PC-3 (cell line): ENCODE measurements at places on chromosomes 3 and 15.

GRCh38 chr3:45464336-45465170 is 76.2 kb downstream of the LARS2 start:
- no peak for DNase-seq

GRCh38 chr15:91751611-91752010 is 101.9 kb upstream of the SLCO3A1 start:
- DNase-seq, result no peak

DNA sequence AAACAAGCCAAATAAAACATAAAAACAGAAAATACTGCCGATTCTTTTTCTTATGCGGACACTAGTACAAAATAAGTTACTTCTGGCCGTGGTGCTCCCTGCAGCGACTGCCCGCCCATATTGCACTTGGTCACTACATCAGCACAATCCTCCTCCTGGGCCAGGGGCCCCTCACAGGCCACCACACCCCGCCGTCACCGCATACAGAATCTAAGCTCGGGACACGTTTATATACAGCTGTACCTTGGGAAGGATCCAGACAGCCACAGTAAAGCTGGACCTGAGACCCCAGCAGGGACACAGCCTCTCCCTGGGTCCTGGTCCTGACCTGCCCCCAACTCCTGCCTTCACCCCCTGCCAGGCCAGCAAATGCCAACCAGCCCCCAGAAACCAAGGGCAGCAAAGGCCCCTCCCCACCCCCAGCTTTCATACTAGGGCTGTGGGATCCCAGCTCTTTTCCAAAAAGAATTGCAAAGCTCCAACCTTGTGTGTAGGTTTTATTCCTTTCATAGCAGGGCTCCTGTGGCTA is 12.9 kb upstream of the DNAJB8 start:
- DNase-seq, result no peak

- DNase-seq, result peak; percentile 19
Measured at GRCh38 chr3:125443923-125444322, 68.8 kb upstream of the ZNF148 start.

- DNase-seq, result no peak
Measured at GRCh38 chr3:71523628-71524027, 59.9 kb downstream of the FOXP1 start.

- DNase-seq, result no peak
Measured at GRCh38 chr3:88810455-88810854, 297.0 kb upstream of the EPHA3 start.

DNA sequence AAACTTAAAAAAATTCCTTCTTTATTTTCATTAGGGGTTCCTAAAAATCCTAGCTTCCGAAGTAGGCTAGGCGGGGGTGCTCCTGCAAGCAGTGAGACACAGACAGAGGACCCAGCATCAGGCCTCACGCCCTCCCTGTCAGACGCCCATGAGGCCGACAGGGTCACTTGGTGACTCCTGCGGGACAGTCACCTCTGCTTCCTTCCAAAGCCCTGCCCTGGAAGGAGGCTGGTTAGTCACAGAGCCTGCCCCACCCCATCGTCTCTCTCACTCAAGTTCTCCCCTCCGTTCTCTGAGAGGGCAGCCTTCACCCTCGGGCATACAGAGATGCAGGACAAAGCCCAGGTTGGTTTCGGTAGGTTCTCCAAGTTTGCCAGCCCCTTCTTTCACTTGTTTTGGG is 38.6 kb downstream of the EHD4 start:
- DNase-seq, result peak; percentile 88

DNA sequence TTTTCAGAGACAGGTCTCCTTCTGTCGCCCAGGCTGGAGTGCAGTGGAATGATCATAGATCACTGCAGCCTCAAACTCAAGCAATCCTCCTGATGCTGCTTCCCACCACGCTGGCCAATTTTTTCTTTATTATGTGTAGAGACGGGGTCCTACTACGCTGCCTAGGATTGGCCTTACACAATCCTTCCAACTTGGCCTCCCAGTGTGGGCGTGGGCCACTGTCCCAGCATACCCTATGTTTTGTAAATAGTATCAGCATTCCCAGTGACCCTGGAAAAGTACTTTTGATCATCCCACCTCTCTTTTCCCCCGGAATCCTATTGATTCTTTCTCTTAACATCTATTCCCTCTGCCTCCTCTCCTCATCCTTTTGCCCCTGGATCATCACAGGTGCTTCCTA is 36.9 kb downstream of the SLC28A2 start:
- no peak for DNase-seq

DNA sequence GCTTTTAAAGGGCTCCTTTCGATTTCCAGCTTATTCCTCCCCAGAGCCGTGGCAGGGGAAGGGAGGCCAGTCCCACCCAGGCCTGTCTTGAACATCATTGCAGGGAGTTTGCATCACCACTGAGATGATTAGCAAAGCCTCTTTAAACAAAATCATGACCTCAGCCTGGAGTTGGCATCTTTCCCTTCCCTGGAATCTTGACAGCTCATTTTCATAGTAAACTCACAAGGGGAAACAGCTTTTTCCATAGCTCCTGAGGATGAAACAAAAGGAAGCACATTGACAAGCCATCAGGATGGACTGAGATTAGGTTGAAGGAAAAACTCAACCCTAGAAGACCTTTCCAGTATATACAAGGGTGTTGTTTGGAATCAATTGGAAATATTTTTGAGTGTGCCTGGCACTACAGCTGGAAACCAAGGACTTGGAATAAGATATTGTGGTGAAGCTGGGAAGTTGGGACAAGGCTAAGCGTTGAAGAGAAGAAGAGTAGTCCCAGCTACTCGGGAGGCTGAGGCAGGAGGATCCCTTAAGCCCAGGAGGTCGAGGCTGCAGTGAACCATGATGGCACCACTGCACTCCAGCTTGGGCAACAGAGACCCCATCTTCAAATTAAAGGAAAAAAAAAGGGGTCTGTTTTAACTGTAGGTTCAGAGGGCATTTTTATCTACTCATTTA is 3.1 kb upstream of the LARP6 start:
- DNase-seq, result peak; percentile 94

DNA sequence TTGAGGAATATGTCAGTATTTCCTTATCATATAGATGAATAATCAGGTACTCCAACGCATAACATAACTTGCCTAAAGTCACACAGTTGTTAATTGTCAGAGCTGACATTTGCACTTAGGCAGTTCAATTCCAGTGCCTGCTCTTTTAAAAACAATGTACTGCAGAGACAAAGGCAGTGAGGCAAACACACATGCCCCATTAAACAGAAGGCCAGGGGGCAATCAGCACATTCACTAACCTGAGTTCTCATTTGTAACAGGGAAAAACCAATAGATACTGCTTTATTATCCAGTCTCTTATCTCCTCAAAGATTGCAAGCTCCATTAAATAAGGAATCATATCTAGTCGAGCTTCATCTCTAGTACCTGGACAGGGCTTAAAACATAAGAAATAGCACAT is 1017.4 kb downstream of the SQOR start:
- DNase-seq, result no peak

DNA sequence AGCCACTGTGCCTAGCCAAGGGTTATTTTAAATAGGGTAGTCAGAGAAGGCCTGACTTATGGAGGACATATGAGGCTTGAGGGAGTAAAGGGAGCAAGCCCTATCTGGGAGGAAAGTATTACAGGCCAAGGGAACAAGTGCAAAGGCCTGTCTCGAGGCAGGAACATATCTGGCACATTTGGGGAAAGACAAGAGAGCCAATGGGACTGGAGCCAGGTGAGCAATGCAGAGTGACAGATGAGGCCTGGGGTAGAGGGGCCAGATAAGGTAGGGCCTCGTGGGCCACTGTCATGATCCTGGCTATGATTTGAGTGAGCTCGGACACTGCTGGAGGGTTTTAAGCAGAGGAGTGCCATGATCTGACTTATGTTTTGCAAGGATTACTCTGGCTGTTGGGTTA is 43.8 kb downstream of the DCP1A start:
- no peak for DNase-seq

GRCh38 chr15:92113832-92114231 is 260.3 kb downstream of the SLCO3A1 start:
- no peak for DNase-seq

DNA sequence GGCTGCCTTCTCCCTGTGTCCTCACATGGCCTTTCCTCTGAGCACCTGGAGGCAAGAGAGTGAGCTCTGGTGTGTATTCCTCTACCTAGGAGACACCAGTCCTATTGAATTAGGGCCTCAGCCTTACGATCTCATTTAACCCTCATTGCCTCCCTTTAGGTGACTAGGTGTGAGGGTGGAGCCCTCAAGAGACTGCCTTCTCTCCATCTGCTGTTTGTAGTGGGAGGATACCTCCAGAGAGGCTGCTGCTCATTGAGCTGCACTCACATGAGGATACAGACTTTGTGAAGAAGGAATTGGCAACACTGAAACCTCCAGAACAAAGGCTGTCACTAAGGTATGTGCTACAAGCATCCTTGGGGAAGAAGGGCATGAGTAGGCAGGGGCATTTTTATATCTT is at the start of gene CCR8:
Gene CCR8 (plus strand): TSS at position 217 of the 400 bp plus-strand sequence. CDS start 2,623 bp downstream, outside the sequence.
- no peak for DNase-seq

- DNase-seq, result peak; percentile 23
Measured at GRCh38 chr3:98095882-98096281, 8.9 kb downstream of the OR5AC2 start.
